ENCODE measurements at places on chromosomes 11 and 22.

- H3K4me3 ChIP-seq = no peak overlapping the region
- no peak overlapping the region for H3K27ac ChIP-seq
- H3K4me1 ChIP-seq = peaks cover 11% of the 10 kb centered on the region
Observed at GRCh38 chr11:79043726-79044125, 397.1 kb downstream of the TENM4 start.

DNA sequence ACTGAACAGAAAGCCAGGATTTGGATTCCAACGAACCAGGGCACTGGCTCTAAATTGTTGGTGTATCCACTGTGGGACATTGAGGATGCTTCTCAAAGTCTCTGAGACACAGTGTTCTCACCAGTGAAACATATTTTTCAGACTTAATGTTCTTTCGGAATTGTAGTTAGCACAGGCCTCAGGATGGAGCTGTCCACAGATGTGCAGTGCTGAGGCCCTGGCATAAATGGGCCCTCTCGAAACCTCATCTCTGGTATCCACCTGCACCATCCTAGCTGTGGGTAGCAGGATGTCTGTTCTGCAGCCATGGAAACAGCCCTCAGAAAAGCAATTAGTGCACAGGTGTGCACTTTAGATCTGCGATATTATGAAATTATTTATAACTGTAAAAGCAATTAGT is 656.8 kb downstream of the TBC1D22A start:
- H3K27ac ChIP-seq = no peak overlapping the region
- H3K4me3 ChIP-seq = no peak overlapping the region
- peaks cover 6% of the 10 kb centered on the region for H3K4me1 ChIP-seq

DNA sequence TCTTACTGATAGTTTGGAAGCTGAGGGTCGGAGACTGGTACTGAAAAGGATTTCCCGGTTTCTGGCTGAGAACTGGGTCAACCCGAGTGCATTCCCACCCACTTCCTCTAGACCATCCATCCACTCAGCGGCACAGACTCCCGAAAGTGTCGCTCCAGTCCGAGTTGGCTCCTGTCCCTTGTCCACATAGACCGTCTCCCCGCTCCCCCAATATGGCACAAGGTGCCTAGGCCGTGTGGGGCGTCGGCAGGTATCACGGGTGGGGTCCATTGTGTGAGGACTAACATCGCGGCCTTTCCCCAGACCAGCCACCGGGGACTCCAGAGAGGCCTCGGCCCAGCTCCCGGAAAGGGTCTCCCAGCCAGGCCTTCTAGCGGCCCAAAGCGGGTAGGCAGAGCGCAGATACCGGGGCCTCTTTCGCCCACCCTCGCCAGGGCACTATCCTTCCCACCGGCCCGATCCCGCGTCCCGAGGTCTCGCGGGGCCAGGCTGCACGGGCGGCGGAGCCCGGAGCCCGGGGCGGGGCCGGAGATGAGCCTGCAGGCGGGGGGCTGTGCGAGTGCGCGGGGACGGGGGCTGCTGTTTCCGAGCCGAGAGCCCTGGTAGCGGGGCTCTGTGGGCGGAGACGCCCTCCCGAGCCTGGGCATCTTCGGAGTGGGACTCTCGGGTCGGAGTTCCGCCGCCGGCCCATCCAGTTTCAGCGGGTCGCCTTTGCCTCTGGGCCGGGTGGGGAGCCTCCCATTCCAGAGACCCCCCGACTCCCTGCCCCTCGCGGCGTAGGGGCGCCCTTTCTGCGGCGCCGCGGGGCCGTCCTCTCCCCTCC is 21.1 kb downstream of the SERPINH1 start:
- H3K27me3 ChIP-seq = no peaks in the 10 kb centered on the region
- peaks cover 6% of the 10 kb centered on the region for H3K36me3 ChIP-seq
- peak overlapping the region; percentile 49 for H3K4me3 ChIP-seq
- peak overlapping the region; percentile 92 for H3K27ac ChIP-seq
- no peak for DNase-seq

DNA sequence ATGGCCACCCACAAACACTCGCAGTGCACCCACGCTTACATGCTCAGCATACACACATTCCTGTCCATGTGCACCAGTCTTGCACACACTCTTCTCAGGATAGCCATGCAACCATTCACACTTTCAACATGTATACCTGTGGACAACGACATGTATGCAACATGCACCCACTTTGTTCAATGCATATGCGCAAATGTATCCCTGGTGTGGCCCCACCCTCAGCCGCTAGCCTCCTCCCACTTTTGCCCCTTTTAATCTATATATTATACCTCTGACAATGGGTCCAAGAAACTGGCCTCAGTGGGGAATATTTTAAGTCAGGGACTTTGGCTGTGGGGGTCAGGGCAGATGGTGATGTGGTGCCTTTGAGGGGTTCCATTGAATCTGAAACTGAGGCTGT is 963 bp downstream of the INSC start:
- no peak for DNase-seq
- H3K27ac ChIP-seq = peak overlapping the region; percentile 70
- H3K36me3 ChIP-seq = no peaks in the 10 kb centered on the region
- H3K4me3 ChIP-seq = peak overlapping the region; percentile 47

GRCh38 chr22:24105631-24106030 is 75.7 kb upstream of the SUSD2 start:
- H3K4me3 ChIP-seq = no peak overlapping the region
- peaks cover 61% of the 10 kb centered on the region for H3K36me3 ChIP-seq
- no peak overlapping the region for H3K27ac ChIP-seq
- no peaks in the 10 kb centered on the region for H3K27me3 ChIP-seq

GRCh38 chr11:64086258-64087123 is 50.8 kb downstream of the FLRT1 start:
- no peak overlapping the region for H3K27ac ChIP-seq
- H3K36me3 ChIP-seq = peaks cover 43% of the 10 kb centered on the region
- DNase-seq = no peak
- H3K4me1 ChIP-seq = peaks cover 90% of the 10 kb centered on the region

DNA sequence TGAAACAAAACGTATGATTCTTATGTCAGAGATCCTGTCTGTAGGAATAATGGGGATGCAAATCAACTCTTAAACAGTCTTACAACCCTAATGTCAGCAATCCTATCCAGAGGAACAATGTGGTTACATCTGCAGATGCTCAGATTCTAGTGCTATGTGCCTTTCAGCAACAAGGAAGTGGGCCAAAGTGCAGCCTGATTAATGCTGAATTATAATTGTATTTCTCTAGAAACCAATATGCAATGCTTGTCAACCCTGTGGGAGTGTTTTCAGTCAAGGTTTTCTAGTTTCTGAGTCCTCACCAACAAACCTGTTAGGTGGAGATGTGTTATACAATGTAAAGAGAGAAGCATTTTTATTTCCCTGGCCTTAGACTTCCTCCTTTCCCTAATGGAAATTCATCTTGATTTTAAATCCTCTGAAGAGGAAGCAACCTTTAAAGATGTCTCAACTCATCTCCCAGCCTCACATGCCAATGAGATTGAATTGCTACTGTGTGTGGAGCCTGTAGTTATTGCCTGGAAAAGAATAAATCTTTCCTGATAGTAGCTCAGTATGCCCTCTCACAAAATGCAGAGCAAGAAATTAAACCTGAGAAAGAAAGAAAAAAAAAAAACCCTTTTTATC is 26.2 kb upstream of the TMEM123 start:
- no peak overlapping the region for H3K4me3 ChIP-seq
- H3K27ac ChIP-seq = no peak overlapping the region
- no peaks in the 10 kb centered on the region for H3K36me3 ChIP-seq
- H3K27me3 ChIP-seq = no peaks in the 10 kb centered on the region
- DNase-seq = no peak
- no peaks in the 10 kb centered on the region for H3K4me1 ChIP-seq

DNA sequence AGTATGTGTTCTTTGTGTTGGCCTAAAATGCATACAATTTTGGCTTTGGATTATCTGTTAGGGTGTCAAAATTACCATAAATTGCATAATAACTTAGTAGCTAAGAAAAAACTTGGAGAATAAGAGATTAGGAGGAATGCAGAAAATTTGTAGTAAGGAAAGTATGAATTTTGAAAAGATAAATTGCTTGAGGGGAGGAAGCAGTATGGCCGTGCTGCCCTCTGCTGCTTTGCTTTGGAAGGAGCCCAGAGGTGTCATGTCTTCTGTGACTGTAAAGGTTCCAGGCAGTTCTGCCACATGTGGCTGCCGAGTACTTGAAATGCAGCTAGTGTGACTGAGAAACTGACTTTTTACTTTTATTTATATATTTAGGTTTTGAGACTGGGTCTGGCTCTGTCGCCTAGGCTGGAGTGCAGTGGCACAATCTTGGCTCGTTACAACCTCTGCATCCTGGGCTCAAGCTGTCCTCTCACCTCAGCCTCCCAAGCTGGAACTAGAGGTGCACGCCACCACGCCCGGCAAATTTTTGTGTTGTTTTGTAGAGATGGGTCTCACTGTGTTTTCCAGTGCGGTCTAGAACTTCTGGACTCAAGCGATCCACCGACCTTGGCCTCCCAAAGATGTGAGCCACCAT is 1.8 kb downstream of the ADSL start:
- H3K4me1 ChIP-seq = peaks cover 18% of the 10 kb centered on the region
- H3K4me3 ChIP-seq = no peak overlapping the region
- no peak overlapping the region for H3K27ac ChIP-seq
- DNase-seq = no peak

GRCh38 chr11:45683271-45684058 is 18.0 kb upstream of the CHST1 start:
- no peak for DNase-seq
- no peak overlapping the region for H3K27ac ChIP-seq
- H3K4me1 ChIP-seq = peaks cover 7% of the 10 kb centered on the region
- H3K36me3 ChIP-seq = no peaks in the 10 kb centered on the region
- H3K4me3 ChIP-seq = no peak overlapping the region

DNA sequence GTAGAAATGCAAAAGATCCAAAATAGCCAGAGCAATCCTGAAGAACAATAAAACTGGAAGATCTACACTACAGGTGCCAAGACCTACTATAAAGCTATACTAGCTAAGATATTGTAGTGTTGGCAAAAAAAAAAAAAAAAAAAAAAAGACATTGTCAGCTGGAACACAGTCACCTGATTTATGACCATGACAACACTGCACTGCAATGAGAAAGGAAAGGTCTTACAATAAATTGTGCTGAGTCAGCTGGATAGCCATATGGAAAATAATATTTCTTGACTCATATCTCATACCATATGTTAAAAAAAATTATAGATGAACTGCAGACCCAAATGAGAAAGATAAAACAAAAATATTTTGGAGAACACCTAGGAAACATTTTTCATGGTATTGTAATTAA is 3.1 kb upstream of the PANX3 start:
- no peaks in the 10 kb centered on the region for H3K36me3 ChIP-seq
- no peaks in the 10 kb centered on the region for H3K27me3 ChIP-seq
- no peak overlapping the region for H3K27ac ChIP-seq

GRCh38 chr22:50058061-50058905 is at the start of gene TTLL8:
Gene TTLL8 (minus strand): TSS chr22:50058298.
- H3K4me1 ChIP-seq = peaks cover 22% of the 10 kb centered on the region
- H3K27ac ChIP-seq = peak within 1 kb of the TSS; percentile 47
- DNase-seq = no peak
- H3K4me3 ChIP-seq = no peak within 1 kb of the TSS

DNA sequence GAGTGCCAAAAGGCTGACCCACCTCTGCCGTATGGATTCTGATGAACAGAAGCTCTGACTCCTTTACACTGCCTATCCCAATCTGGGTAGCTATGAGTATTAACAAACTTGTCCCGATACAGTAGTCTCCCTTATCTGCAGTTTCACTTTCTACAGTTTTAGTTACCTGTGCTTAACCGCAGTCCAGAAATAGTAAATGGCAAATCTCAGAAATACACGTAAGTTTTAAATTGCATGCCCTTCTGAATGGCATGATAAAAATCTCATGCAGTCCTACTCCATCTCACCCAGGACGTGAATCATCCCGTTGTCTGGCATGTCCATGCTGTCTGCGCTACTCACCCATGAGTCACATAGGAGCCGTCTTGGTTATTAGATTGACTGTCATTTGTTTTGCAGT is 68.8 kb downstream of the SNX19 start:
- DNase-seq = no peak
- no peak overlapping the region for H3K27ac ChIP-seq
- H3K36me3 ChIP-seq = no peaks in the 10 kb centered on the region
- H3K4me3 ChIP-seq = no peak overlapping the region
- H3K27me3 ChIP-seq = no peaks in the 10 kb centered on the region

DNA sequence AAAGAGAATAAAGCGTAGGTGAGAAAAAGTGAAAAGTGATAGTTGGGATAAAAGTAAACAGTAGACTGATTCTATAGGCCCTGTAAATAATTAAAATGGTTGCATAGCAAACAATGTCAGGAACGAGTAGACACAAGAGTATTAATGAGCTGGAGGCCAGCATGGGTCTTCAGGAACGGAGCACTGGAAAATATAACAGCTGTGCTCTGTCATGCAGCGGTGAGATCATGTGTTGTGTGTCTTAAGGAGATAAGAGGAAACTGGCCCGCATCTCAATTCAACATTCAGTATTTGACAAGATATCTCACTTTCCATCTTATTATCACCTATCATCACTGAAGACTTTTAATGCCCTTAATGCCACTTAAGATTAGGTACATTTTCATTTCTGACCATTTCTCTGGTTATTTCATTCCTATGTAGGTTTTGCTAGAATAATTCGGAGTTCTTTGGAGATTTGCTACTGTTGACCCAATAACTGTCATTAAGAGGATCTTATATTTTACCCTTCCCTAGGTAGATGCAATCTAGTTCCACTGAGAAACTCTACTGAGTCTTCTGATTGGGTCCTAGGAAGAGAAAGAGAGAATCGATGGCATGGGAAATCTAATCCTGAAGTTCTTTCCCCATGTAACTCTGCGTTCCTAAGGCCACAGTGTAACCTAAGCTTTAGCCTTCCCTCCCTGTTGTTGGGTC is 35.5 kb upstream of the VWA5A start:
- no peaks in the 10 kb centered on the region for H3K27me3 ChIP-seq
- no peak overlapping the region for H3K4me3 ChIP-seq
- H3K36me3 ChIP-seq = no peaks in the 10 kb centered on the region
- H3K27ac ChIP-seq = no peak overlapping the region
- peaks cover 12% of the 10 kb centered on the region for H3K4me1 ChIP-seq

GRCh38 chr11:45204761-45205160 is 58.3 kb downstream of the PRDM11 start:
- H3K36me3 ChIP-seq = peaks cover 34% of the 10 kb centered on the region
- no peak overlapping the region for H3K4me3 ChIP-seq
- no peak overlapping the region for H3K27ac ChIP-seq

GRCh38 chr11:17719028-17719937 is at the start of gene MYOD1:
Gene MYOD1 (plus strand): TSS chr11:17719571. CDS start chr11:17719783, 212 bp downstream.
- H3K4me1 ChIP-seq = peaks cover 33% of the 10 kb centered on the region
- peaks cover 91% of the 10 kb centered on the region for H3K27me3 ChIP-seq
- no peak within 1 kb of the TSS for H3K27ac ChIP-seq
- H3K36me3 ChIP-seq = no peaks in the 10 kb centered on the region
- no peak within 1 kb of the TSS for H3K4me3 ChIP-seq

DNA sequence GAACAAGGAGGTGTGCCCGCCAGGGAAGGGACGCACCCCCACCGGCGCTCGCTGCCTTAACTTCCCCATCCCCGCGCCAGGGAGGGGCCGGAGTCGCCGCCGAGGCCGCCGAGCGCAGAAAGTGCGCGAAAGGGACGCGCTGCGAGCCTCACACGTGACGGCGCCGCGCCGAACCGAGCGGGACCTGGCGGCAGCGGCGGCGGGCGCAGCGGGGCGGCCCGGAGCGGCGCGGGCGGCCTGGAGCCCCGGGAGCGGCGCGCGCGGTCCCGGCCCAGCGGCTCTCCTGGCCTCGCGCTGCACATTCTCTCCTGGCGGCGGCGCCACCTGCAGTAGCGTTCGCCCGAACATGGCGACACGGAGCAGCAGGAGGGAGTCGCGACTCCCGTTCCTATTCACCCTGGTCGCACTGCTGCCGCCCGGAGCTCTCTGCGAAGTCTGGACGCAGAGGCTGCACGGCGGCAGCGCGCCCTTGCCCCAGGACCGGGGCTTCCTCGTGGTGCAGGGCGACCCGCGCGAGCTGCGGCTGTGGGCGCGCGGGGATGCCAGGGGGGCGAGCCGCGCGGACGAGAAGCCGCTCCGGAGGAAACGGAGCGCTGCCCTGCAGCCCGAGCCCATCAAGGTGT is at the start of gene SORL1:
Gene SORL1, plus strand, starts transcription at position 329 of the 623 bp plus-strand sequence. Its CDS starts 18 bp downstream, at position 347.
- H3K27me3 ChIP-seq = no peaks in the 10 kb centered on the region
- no peaks in the 10 kb centered on the region for H3K36me3 ChIP-seq
- peaks cover 17% of the 10 kb centered on the region for H3K4me1 ChIP-seq
- H3K27ac ChIP-seq = peak within 1 kb of the TSS; percentile 29
